ENCODE measurements at places on chromosomes 4 and X.

- DNase-seq = no peak
Measured at GRCh38 chr4:189311251-189311650, 629.4 kb upstream of the FRG1 start.

DNA sequence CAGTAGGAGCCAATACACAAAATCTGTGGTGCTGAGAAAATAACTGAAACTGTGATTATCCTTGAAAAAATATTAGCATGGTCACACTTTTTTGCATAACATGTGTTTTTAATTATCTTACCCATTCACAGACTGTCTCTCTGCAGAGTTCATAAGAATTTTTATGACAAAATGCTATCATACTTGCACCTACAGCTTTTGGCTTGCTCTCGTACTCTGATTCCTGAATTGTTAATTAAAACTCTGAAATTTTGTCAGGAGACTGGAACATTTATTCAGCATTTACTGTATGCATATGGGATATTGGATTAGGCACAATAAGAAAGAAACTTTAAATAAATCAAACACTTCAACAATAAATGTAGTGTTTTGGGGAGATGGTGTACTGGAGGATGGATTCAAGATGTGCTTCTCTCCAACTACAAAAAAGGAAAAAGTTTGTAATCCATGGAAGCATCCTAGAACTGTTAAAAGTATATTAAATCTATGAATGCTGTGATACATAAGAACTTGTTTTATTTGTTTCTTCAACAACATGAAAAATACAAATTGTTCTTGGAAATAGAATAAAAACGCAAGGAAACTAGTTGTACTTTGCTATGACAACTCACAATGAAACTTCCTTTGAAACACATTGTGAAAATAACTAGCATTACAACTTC, 260.5 kb downstream of the SPATA18 start:
- no peak for DNase-seq

- DNase-seq = no peak
Measured at GRCh38 chrX:48001260-48001659, 2.5 kb downstream of the ZNF182 start.

DNA sequence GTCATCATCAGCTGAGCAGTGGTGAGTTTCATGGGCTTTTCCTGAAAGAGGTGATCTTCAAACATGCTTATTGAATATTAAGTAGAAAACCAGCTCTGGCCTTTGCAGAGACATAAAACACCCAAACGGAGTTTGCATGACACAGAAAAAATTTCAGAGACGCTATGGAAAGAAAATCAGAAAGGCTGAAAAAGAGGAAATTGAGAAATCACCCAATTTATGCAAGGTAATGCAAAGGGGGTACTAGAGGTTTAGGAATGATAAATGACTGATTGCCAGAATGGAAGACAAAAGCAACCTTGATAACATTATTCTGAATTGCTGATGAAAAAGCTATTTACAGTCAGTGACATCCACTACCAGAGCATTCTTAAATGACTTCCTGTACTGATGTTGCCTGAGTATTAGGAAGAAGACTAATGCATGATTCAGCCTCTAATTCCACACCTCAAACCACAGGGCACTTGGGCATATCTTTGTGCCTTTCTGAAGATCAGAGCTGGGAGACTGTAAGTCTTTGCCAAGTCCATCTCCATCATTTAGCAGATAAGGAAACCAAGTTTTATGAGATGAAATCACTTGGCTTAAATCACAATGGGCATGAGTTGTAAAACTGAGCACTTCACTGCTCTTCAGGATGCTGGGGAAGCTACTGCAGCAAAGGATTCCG, 565.7 kb downstream of the PPARGC1A start:
- DNase-seq = no peak

GRCh38 chrX:137430984-137431475, 134.9 kb upstream of the ZIC3 start:
- no peak for DNase-seq

DNA sequence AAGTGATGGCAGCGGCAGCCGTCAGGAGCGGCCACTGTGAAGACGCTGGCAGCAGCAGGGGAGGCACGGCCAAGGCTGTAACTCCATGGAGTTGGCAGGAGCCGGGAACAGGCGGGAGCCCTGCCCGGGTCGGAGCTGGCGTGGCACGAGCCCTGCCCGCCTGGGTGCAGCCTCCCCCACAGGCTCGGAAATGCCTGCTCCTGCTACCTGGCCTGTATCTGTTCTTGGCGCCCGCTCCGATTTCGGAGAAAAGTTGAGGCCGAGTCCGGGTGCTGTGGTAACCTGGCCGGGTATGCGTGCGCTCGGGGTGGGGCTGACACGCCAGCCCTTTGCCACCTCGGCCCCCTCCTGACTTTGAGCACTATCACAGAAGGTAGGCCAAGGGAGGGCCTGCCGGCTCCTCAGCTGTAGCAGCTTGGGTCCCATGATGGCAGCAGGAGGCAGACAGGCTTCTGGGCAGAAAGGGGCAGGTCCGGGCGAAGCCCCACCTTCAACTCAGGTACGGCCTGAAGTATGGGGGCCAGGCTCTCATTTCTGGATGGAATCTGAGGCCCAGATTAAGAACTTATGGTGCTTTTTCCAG, 51.2 kb upstream of the SHISA3 start:
- DNase-seq = no peak

DNA sequence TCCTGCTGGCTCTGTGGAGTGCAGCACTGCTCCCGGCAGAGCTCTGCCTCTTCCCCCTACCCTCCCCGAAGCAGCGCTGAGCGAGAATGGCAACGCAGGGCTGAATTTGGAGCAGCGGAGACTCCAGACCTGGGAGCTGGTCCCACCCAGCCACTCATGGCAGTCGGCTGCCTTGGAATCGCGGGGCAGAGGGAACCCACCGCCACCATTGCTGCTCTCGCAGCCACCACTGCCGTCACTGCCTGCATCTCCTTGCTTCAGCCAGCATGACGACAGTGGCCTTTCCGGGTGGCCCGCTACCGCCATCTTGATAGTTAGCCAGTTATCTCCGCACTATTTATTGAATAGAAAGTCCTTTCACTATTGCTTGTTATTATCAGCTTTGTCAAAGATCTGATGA, 321.5 kb upstream of the POU3F4 start:
- no peak for DNase-seq

- DNase-seq = no peak
Measured at GRCh38 chr4:159190651-159191050, 87.8 kb downstream of the RAPGEF2 start.

GRCh38 chrX:38654302-38654701, 93.0 kb downstream of the TSPAN7 start:
- DNase-seq = no peak

GRCh38 chr4:168978001-168978700, 31.9 kb downstream of the CBR4 start:
- DNase-seq = no peak

DNA sequence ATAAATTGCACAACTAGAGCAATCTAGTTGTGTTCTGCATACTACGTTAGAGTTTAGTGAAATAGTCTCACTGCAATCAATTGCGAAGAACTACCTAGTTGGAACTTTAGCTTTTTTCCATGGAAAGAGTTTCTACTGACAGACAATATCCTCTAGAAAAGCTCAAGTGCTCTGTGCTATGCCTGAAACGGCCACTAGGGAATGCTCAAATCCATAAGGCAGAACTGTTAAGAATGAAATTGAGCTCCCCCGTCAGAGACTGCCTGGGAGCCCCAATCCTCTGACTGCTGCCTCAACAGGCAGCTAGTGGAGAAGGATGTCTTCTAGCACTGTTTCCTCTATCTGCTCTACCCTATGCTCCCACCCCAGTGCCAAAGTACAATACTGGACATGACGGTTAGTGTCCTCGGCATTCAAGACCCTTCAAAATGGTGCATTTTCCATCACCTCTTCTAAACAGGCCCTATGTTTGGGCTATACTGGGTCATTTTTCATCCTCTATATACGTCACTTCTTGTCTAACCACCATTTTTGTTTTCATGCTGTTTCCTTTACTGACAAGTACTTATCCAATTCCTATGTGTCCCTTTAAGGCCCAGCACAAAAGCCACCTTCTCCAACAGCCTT, 35.3 kb downstream of the FRMD7 start:
- peak; percentile 0 for DNase-seq

- DNase-seq = no peak
Measured at GRCh38 chr4:1090036-1090435, 23.3 kb downstream of the RNF212 start.

GRCh38 chrX:37684973-37685372, 618 bp upstream of the XK start:
- DNase-seq = no peak

GRCh38 chr4:37599092-37599790, 86.9 kb downstream of the RELL1 start:
- no peak for DNase-seq

DNA sequence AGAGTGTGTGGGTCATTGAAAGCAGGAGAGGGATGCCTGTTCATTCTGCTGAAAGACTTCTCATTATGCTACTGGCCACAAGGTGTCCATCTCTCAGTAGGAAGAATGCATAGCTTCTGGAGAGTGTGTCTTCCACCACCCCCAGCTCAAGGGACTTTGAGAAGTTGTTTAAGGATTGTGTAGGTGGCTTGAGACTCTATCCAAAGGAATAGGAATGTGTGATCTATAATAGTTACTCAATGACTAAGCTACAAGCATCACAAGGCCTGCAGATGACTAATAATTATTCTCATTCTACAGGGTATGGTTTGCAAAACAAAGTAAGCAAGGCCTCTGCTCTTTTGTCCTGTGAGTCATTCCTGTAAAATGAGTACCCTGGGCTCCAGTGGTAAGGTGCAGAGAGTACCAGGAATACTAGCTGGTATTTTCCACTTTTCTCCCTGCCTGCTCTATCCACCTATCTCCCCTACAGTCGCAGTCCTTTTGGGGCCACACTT, 279.8 kb upstream of the BOD1L1 start:
- no peak for DNase-seq

- DNase-seq = no peak
Measured at GRCh38 chr4:146793727-146794126, 151.9 kb downstream of the TTC29 start.

DNA sequence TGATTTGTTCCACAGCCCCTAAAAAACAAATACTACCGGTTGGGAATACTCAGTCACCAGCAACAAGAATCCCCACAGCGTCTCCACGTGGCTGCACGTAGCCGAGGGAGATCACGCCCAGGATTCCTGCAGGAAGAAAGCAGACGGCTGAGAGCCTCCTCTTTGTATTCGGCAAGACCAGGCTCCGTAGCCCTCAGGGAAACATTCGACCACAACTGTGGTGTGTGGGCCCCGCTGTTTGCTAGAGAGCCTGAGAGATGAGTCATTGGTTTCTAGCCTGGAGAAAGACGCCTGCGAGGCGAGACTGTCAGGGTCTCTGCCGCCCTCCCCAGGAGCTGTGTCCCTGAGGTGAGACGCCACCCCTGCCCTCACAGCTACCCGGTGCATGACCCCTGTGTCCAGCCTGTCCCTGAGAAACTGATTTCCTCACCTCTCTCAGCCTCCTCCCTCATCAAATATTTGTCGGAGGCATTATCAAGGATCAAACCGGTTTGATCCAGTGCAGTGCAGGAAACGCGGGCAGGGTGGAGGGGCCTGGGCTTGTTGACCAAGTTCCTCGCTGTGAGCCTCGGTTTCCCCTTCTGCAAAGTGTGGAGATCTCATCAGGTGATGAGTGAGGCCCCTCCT, 4.7 kb upstream of the S100P start:
- DNase-seq = peak; percentile 24

- no peak for DNase-seq
Measured at GRCh38 chrX:131745942-131746489, 202.1 kb downstream of the OR13H1 start.

- no peak for DNase-seq
Measured at GRCh38 chr4:169922632-169923276, 103.4 kb downstream of the MFAP3L start.

DNA sequence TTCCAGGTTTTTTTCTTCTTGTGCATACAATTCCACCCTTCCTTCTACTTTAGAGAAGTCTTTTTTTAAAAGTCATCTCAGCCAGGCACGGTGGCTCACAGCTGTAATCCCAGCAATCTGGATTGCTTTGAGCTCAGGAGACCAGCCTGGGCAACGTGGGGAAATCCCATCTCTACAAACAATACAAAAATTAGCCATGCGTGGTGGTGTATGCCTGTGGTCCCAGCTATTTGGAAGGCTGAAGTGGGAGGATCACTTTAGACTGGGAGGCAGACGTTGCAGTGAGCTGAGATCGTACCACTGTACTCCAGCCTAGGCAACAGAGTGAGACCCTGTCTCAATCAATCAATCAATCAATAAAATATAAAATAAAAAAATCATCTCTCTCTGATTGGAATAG, 14.8 kb downstream of the ELOVL6 start:
- DNase-seq = no peak

GRCh38 chr4:55136634-55137033, 11.2 kb upstream of the KDR start:
- no peak for DNase-seq

- no peak for DNase-seq
Measured at GRCh38 chrX:3748052-3748559, 34.7 kb upstream of the PRKX start.

GRCh38 chr4:27915822-27916221, 1055.2 kb downstream of the STIM2 start:
- DNase-seq = no peak

DNA sequence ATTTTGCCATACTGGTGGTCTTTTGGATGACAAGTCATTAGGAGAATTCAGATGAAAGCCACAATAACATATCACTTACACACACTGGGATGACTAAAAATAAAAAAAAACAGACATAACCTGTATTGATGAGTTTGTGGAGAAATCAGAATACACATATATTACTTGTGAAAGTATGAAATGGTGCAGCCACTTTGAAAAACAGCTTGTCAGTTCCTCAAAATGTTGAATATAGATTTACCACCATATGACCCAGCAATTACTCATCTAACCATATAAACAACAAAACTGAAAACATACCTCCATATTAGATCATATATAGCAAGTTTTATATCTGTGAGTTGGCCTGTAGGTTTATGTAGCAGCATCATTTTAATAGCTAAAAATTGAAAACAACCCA, 608.7 kb downstream of the TLL1 start:
- no peak for DNase-seq

GRCh38 chr4:77104791-77105540, 29.2 kb upstream of the CCNI start:
- no peak for DNase-seq

GRCh38 chr4:174681723-174682300, 147.2 kb downstream of the GLRA3 start:
- no peak for DNase-seq

GRCh38 chr4:48361012-48361400, 19.7 kb downstream of the SLAIN2 start:
- DNase-seq = no peak

DNA sequence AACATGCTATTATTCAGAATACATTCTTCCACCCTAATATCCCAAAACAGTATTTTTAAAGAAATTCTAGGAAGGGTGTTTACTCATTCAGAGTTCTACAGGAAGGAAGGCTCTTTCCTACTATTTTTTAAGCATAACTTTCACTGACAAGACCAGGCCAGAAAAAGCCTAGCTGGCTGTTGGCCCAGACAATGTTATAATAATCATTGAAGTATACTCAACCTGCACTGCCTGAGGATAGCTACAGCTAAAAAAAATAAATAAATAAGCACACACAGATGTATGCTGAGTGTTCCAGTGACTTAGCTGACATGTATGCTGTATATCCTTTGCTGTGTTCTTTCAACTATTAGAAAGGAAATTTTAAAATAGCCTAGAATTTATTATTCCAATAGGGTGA, 145.8 kb upstream of the SPRY1 start:
- no peak for DNase-seq
